ENCODE measurements at places on chromosomes 11 and 22.

DNA sequence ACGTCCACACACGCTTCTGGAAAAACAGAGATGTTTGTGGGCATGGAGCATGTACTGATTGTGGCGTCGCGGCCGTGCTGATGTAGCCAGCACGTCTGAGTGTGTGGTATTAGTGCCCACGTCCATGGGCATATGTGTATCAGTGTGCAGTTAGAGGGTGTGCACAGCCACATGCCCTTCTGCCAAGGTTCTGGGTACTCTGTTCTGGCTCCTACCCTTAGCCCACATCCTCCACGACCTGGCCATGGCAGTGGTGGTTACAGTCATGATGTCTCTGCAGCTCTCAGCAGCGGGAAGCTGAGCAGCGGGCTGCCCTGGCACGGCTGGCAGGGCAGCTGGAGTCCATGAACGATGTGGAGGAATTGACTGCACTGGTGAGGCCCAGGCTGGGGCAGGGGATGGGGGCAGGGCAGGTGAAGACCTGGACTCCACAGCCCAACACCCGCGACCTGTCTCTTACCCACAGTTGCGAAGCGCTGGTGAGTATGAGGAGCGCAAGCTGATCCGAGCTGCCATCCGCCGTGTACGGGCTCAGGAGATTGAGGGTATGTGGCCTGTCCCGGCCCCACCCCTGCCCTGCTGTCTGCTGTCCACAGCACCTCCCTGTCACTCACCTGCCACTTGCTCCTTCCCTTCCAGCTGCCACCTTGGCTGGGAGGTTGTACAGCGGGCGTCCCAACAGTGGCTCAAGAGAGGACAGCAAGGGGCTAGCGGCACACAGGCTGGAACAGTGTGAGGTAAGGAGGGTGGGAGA is 7.3 kb downstream of the SMTN start:
- H3K36me3 ChIP-seq: no peaks in the 10 kb centered on the region
- no peak overlapping the region for H3K4me3 ChIP-seq
- H3K27ac ChIP-seq: no peak overlapping the region
- no peaks in the 10 kb centered on the region for H3K27me3 ChIP-seq
- H3K4me1 ChIP-seq: peaks cover 11% of the 10 kb centered on the region
- DNase-seq: no peak

GRCh38 chr22:48161298-48161697 is 1398.8 kb downstream of the TBC1D22A start:
- DNase-seq: no peak
- H3K27me3 ChIP-seq: no peaks in the 10 kb centered on the region
- no peak overlapping the region for H3K27ac ChIP-seq
- H3K4me3 ChIP-seq: no peak overlapping the region
- no peaks in the 10 kb centered on the region for H3K36me3 ChIP-seq

DNA sequence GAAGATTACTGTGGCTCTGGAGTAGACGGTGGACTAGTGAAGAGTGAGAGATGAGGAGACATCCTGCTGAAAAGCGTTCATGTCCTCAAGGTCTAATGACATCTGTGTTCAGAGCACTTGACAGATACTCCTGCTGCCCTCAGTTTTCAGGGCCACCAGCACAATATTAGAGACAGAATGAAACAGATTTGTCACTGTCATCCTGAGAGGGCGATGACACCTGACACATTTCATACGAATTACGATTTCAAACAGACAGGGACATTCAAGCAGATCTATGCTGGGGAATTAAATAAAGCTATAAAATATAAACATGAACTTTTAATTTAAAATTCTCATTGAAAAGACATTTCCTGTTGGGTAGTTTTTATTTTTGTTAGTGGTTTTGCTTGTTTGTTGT is 29.1 kb downstream of the SVIP start:
- no peaks in the 10 kb centered on the region for H3K36me3 ChIP-seq
- H3K4me3 ChIP-seq: no peak overlapping the region
- H3K27me3 ChIP-seq: peaks cover 2% of the 10 kb centered on the region
- H3K4me1 ChIP-seq: no peaks in the 10 kb centered on the region
- no peak for DNase-seq
- H3K27ac ChIP-seq: no peak overlapping the region

GRCh38 chr11:7486098-7486780 is 933 bp downstream of the OLFML1 start:
- no peak overlapping the region for H3K27ac ChIP-seq
- H3K27me3 ChIP-seq: no peaks in the 10 kb centered on the region
- H3K4me3 ChIP-seq: no peak overlapping the region
- H3K4me1 ChIP-seq: no peaks in the 10 kb centered on the region
- H3K36me3 ChIP-seq: no peaks in the 10 kb centered on the region
- DNase-seq: no peak

DNA sequence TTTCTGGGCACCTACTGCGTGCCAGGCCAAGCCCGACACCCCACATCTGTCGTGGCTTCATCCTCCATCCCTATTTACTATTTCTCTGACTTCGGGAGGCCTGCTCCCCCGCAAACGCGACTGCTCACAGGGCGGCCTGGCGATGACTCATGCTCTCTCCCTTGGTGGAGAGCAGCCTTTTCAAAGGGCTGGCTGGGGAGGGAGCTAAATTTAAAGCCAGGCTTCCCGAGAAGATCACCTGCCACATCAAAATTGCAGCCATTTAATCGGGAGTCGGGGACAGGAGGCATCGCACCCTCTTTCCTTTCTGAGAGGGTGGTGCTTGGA is 24.9 kb upstream of the SHISAL1 start:
- peaks cover 3% of the 10 kb centered on the region for H3K27me3 ChIP-seq
- H3K4me3 ChIP-seq: no peak overlapping the region
- no peak overlapping the region for H3K27ac ChIP-seq
- DNase-seq: peak; percentile 21
- no peaks in the 10 kb centered on the region for H3K4me1 ChIP-seq

- no peak overlapping the region for H3K27ac ChIP-seq
- no peak for DNase-seq
- peaks cover 7% of the 10 kb centered on the region for H3K27me3 ChIP-seq
- no peaks in the 10 kb centered on the region for H3K4me1 ChIP-seq
Observed at GRCh38 chr11:130516554-130517505, 68.4 kb downstream of the ADAMTS15 start.

DNA sequence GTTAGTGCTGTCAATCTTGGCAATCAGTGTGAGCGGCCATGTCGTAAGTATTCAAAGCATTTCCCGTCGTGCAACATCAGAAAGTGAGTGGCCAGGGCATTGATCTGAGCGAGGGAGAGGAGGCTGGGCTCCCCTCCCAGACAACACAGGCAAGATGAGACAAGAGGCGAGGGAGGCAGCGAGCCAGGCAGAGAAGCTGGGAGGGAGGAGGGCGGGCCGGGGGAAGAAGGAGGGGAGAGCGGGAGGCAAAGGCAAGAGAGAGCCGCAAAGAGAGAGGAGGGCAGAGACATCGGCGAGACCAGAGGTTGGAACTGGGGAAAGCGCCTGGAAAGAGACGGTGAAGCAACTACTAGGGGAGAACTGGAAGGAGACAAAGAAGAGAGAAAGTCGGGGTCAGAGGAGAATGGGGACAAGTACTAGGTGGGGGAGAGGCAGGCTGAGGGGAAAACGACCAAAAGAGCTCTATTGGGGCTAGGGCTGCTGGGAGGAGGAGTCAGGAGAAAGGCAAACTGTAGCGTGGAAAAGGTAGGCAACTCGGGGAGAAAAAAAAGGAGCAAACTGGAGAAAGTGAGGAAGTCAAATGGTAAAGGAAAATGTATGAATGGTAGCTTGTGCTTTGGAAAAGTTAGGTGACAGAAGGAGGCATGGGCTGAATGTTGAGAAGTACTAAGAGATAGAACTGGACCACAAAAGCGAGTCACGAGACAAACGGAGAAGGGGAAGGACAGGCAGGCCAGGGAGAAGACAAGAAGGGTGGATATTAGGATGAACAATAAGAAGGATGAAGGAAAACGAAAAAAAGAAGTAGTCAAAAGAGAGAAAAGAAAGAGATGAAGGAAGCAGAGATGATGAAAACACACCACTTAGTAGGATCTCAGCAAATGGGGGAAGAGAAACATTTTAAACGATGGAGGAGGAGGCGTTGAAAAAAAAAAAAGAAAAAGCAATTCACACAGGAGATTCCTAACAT is 130.5 kb upstream of the C11orf58 start:
- H3K36me3 ChIP-seq: peaks cover 8% of the 10 kb centered on the region
- DNase-seq: no peak
- peaks cover 37% of the 10 kb centered on the region for H3K4me1 ChIP-seq
- H3K27me3 ChIP-seq: peaks cover 41% of the 10 kb centered on the region
- H3K27ac ChIP-seq: no peak overlapping the region

- no peak overlapping the region for H3K4me3 ChIP-seq
- DNase-seq: peak; percentile 77
- H3K36me3 ChIP-seq: no peaks in the 10 kb centered on the region
- no peak overlapping the region for H3K27ac ChIP-seq
- H3K4me1 ChIP-seq: peaks cover 15% of the 10 kb centered on the region
Observed at GRCh38 chr11:68383976-68384501, 71.6 kb downstream of the LRP5 start.

DNA sequence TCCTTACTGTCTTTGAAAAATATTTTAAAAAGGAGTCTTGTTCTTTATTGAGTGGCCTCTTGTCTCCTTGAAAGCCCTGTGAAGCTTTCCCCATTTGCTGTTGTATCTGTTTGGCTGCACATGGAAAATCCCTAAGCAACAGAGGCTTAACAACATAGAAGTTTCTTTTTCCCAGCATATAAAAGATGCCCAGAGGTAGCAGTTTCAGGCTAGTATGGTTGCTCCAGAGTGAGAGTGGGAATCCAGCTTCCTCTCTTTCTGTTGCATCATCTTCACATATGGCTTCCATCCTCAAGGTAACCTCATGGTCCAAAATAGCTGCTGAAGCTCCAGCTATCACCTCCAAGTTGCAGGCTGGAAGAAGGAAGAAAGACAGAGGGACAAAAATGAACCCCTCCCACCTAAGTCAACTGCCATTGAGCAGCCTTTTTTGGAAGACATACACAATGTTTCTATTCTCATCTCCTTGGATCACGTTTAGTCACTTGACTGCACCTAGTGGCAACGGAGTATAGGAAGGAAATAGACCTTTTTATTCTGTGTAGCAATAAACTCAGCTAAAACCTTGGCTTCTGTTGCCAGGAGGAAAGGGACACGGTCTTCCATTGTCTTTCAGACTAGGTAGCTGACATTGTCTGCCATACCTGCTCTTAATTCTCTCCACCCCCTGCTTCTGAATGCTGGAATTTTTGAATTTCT is 5.3 kb downstream of the CSF2RB start:
- H3K27me3 ChIP-seq: peaks cover 13% of the 10 kb centered on the region
- no peaks in the 10 kb centered on the region for H3K4me1 ChIP-seq
- no peak for DNase-seq
- H3K4me3 ChIP-seq: no peak overlapping the region
- no peak overlapping the region for H3K27ac ChIP-seq
- peaks cover 3% of the 10 kb centered on the region for H3K36me3 ChIP-seq

DNA sequence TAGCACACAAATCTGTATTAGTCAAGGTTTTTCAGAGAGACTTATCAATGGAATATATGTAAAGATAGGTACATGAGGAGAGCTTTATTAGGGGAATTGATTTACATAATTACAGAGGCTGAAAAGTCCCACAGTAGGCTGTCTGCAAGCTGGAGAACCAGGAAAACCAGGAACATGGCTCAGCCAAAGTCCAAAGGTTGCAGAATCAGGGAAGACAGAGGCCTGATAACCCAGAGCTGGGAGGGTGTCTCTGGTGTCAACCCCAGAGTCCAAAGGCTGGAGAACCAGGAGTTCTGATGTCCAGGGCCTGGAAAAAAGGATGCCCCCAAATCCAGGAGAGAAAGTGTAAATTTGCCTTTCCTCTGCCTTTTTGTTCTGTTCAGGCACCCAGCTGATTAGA is 16.3 kb upstream of the OR5F1 start:
- no peak overlapping the region for H3K4me3 ChIP-seq
- DNase-seq: no peak
- H3K36me3 ChIP-seq: no peaks in the 10 kb centered on the region
- no peaks in the 10 kb centered on the region for H3K27me3 ChIP-seq
- no peaks in the 10 kb centered on the region for H3K4me1 ChIP-seq
- H3K27ac ChIP-seq: no peak overlapping the region

DNA sequence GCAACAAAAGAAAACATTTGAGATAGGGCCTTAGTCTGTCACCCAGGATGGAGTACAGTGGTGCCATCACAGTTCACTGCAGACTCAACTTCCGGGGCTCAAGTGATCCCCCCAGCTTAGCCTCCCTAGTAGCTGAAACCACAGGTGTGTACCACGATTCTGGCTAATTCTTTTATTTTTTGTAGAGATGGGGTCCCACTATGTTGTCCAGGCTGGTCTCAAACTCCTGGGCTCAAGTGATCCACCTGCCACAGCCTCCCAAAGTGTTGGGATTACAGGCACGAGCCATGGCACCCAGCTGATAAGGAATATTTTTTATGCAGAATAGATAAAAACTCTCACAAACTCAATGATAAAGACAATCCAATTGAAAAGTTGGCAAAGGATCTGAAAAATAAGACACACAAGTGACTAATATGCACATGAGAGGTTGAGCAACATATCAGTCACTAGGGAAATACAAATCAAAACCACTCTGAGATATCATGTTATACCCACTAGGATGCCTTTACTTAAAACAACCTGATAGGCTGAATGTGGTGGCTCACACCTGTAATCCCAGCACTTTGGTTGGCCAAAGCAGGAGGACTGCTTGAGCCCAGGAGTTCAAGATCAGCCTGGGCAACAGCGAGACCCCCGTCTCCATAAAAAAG is 33.9 kb upstream of the CLTCL1 start:
- no peak overlapping the region for H3K4me3 ChIP-seq
- peaks cover 23% of the 10 kb centered on the region for H3K36me3 ChIP-seq
- no peak overlapping the region for H3K27ac ChIP-seq
- H3K27me3 ChIP-seq: no peaks in the 10 kb centered on the region
- no peak for DNase-seq
- H3K4me1 ChIP-seq: no peaks in the 10 kb centered on the region

DNA sequence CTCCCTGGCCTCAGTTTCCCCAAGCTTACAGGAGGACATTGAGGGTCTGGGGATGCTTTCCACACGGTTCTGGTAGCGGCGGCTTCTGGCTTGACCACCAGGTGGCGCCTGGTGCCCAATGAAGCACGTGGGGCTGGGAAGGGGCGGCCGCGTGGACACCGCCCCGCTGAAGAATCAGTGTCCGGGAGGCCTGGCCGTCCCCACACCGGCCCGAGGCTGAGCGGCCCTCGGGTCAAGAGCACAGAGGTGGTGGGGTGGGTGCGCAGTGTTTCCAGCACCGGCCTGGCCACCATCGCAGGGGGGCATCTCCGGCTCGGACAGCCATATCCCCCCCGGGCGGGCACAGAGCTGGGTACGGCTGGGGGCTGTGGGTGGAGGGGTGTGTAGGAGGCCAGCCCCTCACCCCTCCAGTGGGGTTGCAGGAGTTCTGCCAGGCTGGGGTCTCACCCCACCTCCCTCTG is 27.8 kb upstream of the PPARA start:
- no peak overlapping the region for H3K4me3 ChIP-seq
- DNase-seq: peak; percentile 82
- no peaks in the 10 kb centered on the region for H3K27me3 ChIP-seq
- H3K4me1 ChIP-seq: no peaks in the 10 kb centered on the region
- H3K36me3 ChIP-seq: no peaks in the 10 kb centered on the region

DNA sequence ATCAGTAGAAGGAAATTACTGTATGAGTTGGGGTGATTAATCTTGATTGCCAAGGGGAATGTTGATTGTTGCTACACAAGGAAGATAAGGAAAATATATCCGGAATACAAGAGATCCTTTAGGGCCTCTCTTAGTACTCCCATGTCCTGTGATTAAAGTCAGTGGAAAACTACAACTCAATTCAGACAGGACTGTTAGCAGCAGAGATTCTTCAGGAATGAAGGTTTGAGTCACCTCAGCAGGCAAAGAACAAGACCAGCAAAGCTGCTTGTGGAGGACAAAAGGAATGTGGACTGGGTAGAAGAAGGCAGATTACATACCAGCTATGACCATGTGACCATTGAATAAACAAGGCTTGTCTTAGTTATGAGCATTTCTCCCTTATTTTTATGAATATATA is 478.2 kb downstream of the BUD13 start:
- H3K36me3 ChIP-seq: no peaks in the 10 kb centered on the region
- H3K27me3 ChIP-seq: no peaks in the 10 kb centered on the region
- H3K27ac ChIP-seq: no peak overlapping the region
- no peaks in the 10 kb centered on the region for H3K4me1 ChIP-seq
- no peak for DNase-seq

Measured in activated naive CD8-positive, alpha-beta T cell treated with anti-CD3 and anti-CD28 coated beads, Interleukin-2, amount 50 U/mL, for 24 hours (primary cell).